ENCODE measurements at places on chromosomes 1 and 21.

- peak; percentile 15 for DNase-seq
Measured at GRCh38 chr1:233364695-233365539, 37.4 kb downstream of the MAP3K21 start.

DNA sequence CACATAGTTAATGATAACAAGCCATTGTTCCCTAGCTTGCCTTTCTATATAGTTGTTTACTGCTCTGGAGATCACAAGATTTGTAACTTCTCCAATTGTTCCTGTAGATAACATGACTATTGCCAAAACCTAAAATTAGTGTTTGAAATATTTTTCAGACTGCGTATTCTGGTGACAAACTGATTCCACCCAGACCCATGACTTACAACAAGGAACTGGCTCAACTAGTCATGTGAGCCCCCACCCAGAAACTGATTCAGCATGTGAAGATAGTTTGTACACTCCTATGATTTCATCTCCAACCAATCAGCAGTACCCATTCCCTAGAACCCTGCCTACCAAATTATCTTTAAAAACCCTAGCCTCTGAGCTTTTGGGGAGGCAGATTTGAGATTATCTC lies 131.4 kb upstream of the BCL9 start:
- no peak for DNase-seq

DNA sequence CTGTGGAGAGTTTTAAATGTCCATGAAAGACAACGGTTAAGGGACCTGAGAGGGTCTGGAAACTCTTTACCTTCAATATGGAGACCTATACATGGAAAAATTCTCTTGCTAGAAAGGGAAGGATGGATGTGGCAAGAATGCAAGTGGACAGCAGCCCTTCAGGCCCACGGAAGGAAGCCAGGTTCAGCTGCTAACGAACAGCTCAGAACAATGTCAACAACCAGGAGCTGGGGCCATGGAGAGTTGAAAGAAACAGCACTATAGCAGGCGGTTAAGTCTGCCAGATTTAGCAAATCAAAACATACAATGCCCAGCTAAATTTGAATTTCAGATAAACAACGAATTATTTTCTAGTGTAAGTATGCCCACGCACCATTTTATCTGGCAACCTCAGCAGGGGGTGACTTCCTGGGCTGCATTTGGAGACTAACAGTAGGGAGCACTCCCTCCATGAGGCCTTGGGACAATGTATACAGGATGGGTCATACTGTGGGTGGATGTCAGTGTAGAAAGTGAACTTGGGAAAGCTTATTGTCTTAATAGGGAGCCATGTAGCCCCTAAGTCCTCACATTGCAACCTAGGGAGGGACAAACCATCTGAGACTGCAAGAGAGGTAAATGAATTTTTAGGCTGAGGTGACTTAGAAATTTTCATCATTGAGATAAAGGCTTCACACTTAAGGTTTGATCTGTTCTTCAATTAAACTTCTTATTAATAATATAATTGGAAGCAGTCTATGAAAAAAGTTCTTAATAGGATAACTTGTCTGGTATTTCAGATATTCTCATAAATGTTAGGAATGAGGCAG lies 7.8 kb upstream of the H3-3A start:
- DNase-seq: no peak

DNA sequence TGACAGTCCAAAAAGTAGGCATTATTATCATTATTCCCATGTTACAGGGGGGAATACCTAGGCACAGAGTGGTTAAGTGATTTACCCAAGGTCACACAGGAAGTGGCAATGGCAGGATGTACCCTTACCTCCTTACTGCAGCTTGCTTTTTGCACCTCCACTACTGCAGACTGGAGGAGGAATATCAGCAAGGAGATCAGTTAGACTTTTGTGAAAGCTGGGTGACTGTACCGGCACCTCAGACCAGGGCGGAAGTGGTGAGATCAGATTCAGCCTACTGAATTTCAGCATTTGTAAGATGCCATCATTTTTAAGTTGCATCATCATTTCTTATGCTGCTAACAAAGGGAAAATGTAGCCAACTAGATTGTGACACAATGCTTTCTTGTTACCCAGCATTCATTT lies 4.5 kb downstream of the ADARB1 start:
- DNase-seq: no peak

DNA sequence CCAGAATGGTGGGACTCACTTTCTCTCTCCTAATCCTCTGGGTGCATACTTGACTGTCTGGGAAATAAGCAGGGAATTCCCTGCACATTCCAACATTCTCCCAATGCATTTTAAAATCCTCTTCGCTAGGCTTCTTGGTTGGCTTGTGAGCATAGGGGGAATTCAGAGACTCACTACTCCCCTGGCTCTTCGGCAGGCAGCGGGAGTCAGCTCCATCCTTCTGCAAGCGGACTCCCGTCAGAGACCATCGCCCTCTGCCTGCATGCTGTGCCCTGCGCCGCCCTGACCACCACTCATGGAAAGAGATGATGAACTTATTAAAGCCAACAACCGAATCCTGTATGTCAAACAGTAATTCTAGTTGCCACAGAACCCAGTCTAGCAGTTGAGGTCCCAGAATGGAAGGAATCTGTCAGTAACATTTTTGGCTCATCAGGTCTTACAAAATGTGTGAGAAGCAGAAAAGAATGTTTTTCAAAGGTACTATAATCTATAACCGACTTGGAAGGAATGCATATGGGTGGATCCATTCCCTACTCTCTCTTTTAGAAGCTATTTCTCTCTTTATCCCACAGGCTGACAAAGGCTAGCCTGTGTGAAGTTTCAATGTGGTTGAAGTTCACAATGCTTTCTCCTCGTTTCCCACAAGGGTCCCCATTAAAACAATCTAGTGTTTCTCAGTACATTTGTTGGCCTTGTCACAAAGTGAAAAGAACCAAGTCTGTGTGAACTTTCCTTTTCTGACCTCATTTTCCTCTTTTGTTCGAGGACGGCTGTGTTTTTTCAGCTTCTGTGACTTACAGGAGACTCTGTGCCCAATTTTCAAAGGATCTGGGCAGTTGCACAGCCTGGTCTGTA lies 119.1 kb upstream of the ADAR start:
- DNase-seq: no peak

DNA sequence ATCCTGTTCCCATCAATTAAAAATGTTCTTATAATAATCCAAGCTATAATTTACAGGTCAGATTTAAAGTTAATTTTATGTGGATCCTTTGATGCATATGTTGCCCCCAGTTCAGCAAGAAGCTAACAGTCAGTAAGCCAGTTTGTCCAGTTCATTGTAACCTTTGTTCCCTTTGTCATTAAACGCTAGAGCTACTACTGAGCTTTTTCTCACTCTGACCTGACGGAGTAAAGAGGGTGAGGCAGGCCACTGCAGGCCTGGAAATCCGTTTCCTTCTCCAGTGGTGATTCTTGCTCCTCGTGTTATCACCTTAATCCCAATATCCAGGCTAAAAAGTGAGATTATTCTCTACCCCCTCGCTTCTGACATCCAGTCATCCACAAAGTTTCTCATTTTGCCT lies 10.2 kb downstream of the YBX1 start:
- DNase-seq: no peak

- no peak for DNase-seq
Measured at GRCh38 chr1:202599669-202600431, 110.4 kb downstream of the SYT2 start.

GRCh38 chr1:88088481-88088880 lies 595.6 kb upstream of the PKN2 start:
- DNase-seq: no peak

DNA sequence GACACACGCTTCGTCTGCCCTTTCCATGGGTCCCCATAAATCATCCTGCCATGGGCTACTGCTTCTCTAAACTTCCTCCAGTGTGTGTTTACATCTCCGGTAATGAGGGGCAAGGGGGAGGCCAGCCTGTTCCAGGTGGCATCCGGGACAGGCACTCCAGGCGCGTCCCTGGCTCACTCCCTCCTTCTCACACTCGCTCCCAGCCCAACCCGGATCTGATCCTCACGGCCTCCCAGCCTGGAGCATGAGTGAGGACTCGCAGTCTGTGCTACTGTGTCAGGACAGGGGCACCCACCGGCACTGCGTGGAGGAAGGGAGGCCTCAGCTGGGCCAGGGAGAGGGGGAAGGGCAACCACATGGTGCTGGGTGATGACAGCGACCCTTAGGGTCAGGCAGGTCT lies 225.4 kb downstream of the TRABD2B start:
- no peak for DNase-seq

GRCh38 chr1:5975133-5975880 lies 16.9 kb downstream of the NPHP4 start:
- DNase-seq: no peak

- no peak for DNase-seq
Measured at GRCh38 chr21:41188486-41189149, 20.7 kb downstream of the BACE2 start.

DNA sequence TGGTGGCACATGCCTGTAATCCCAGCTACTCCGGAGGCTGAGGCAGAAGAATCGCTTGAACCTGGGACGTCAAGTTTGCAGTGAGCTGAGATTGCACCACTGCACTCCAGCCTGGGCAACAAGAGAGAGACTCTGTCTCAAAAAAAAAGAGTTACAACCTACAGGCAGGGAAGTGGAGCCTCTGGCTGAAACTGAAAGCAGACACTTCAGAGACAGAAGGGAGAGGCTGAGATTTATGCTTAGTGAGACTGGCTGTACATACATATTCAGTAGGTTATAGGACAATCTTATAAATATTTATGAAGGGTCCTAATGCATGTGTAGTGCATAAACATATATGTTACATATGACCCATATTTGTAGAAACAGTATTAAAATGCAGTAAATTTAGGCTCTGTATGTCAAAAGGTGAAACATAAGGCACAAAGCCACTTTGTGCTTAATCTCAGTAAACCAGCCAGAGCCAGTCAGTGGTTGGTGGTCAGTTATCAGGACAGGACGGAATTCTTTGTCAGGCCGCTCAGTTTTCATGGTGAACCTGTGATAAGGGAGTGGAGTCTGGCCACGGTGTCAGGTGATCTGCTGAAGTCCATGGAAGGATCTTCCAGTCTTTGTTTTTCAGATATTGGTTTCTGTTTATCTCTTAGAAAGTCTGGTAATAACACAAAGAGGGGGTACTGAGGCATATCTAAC lies 13.7 kb downstream of the RHEX start:
- DNase-seq: no peak

DNA sequence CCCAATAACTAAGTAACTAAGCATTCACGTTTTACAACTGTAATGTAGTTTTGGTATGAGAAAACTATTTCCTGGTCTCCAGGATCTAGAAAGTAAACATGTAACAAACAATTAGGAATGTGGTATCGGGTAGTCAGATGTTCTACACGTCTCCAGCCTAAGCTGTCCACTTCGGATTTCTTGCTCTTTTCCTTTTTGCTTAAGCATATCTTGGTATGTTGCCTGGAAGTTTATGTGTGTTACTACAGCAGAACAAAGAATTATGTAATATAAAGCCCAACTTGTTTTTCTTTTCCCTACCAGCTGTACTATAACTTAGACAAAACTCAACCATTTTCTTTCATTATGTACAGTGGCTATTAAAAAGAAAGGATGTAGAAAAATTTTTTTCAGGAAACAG lies 20.4 kb upstream of the WARS2 start:
- DNase-seq: no peak

DNA sequence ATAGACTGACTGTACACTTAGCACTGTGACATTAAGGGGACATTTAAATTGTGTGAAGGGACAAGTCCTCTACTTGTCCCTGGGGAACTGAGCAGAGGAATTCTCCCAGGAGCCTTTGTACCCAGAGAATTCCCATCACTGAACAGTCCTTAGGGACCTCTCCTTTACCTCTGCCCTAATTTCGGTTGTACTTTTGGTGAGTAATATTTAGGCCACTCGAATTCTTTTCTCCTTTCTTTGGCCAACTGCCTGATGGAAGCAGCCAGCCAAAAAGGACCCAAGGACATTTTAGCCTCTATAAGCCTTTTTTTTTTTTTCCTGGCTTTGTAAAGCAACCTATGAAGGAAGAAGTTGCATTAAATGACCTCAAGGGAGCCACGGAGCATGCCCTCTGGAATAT lies 71.5 kb downstream of the NR5A2 start:
- no peak for DNase-seq

GRCh38 chr1:48560577-48560976 lies 88.6 kb upstream of the SPATA6 start:
- no peak for DNase-seq

DNA sequence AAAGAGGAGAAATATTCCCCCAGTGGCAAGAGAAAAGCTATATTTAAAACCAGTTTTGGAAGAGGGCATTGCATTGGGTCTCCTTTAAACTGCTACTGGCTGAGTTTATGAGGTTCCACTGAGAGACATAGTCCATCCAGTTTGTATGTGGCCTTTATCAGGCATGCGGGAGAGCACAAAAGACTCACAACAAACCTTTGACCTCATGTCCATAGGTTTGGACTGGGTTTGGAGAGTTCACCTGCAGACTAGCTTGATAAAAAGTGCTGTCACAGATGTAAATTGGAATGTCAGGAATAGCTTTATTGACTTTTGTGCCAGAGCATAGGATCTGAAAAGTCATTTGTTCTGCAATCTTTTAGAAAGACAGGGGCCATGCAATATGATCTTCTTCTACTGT lies 131.0 kb upstream of the NRIP1 start:
- no peak for DNase-seq

GRCh38 chr1:6359216-6360116 lies 34.1 kb downstream of the ACOT7 start:
- no peak for DNase-seq
